Stimulated activated CD8-positive, alpha-beta memory T cell treated with anti-CD3 and anti-CD28 coated beads, Interleukin-15, amount 100 ng/mL, for 48 hours (primary cell): ENCODE measurements at places on chromosomes 3 and 15.

DNA sequence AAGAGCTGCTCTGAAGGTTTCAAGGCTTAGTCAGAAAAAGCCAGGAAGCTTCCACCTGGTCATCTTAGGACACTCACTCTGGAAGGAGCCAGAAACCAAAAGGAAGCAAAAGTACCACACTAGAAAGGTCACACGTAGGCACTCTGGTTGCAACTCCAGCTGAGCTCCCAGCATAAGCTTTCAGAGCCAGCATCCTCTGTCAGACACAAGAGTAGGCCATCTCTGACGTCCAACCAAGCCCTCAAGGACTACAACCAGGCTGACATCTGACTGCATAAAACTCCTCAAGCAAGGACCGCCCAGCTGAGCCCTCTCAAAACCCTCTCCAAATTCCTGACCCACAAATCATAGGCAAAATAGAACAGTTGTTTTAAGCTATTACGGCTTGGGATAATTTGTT, 12.8 kb downstream of the SH3BP5 start:
- no peak for DNase-seq

DNA sequence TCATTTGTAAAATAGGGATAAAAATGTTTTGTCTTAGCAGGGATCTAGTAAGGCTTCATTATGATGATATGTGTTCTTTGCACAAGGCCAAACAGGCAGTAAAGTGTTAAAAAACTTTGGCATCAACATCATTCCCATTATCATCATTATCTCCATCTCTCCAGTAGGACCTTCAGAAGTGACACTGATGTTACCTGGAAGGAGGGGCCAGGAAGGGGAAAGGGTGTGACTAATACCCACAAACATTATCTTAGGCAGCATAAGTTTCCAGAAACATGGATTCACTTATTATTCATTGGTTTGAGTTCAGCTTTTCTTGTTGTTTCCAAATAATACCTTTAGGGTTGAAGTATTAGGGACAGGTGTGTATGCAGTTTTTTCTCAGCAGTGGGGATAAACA, 399.6 kb downstream of the PTPRG start:
- no peak for DNase-seq

- no peak for DNase-seq
These were observed 94.9 kb upstream of the SLC6A11 start for GRCh38 chr3:10721101-10721500.

DNA sequence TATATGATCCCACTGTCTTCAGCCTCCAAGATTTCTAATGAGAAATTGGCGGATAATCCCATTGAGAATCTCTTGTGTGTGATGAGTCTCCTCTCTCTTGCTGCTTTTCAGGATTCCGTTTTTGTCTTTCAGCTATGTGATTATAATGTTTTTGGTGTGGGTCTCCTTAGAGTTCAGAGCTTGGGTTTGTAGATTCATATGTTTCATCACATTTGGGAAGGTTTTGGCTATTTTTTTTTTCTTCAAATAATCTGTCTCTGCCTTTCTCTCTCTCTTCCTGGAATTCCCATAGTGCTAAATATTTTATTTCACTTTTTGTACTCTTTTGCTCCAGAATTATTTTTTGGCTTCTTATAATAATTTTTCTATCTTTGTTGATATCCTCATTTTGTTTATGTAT, 40.4 kb downstream of the SACM1L start:
- DNase-seq: no peak

DNA sequence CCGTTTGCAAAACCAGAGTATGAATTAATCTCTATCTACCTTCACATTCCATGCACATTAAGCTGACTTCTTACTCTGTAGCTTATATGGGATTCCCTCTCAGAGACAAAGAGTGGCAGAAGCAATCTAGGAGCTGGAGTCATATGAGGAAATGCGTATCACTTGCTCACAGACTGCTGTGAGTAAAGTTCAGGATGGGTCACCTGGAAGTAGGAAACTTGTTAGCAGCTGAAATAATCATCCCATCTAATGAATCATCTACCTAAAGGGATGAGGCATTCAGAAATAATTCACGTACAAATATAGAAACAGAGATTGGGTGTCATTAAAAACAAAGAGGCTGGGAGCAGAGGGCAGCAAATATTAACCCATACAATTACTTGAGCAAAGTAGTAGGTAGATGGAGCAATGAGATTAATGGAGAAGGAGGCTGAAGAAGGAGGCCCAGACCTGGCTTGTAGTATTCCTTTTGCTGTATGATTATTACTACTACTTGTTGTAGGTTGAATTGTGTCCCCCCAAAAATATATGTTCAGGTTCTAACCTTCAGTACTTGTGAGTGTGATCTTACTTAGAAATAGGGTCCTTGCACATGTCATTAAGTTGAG, 866.3 kb downstream of the ROBO2 start:
- DNase-seq: no peak

DNA sequence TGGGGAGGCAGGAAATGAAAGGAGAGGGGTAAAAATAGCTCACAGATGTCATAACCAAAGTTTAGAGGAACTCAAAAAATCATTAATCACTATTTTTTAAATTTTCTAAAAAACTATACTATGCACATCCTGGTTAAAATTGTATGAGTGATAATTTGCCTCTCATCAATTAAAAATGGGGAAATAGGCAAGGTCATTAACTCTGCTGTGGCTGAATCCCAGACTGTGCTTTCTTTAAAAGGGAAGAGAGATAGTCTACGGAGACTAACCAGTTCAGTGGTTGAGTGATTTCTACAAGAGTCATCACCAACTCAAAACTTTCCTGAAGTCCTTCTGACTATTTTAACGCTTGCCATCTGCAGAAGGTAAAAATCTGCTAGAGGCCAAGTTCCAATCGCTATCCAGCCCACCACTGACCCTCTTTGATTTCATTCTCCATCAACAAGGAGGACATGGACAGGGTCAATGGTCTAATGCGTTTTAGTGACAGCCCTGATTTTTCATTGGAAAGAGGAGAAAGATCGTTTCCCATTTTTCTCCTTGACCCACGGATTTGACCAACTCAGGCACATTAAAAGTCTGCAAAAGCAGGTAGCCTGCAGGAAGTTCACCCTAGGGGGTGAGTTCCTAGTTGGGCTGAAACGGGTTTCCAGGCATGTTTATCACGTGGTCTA, 850 bp downstream of the SUCLG2 start:
- DNase-seq: no peak

DNA sequence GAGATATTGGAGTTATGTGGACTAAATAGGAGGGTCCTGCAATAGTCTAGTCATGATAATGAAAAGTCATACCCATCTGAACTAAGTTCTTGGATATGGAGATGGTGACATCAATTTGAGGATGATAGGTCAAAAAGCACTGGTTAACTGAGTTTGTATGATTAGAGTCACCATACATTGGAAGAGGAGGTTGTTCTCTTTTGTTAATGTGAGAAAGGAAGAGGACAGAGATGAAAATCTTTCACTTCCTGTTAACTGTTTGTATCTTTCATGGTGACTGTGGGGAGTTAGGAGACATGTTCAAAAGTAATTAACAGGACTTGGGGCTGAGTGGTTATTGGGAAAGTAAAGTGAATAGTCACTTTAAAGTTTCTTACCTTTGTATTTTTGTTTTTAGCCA, 11.1 kb downstream of the TMEM62 start:
- no peak for DNase-seq

DNA sequence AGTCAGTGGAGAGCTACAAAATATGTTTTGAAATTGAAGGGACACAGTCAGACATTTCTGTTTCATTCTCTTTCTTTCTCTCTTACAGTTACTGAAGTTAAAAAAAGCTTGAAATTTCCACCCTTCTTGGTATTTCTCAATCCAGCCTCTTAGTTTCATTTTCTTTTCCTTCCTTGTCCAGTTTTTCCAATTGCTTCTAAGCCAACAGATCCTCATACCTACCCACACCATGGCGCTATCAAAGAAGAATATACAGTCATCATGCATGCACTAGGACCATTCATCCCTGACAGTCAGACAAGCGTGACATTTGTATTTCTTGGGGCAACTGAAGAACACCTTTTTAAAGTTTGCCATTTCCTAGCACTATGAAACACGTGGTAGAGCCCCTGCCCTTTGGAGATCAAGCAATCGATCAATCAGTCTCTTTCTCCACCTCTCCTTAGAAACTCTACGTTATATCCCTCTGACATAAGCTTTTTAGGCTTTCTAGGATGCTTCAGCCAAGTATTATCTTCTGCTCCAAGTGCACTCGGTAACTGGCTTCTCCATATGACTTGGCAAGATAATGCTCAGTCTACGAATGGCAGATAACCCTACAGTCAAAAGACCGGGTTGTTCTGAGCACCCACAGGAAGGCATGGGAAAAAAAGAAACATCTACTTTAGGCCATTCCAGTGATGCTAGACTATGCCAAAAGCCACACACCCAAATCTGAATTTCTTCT, 65.4 kb downstream of the FBN1 start:
- DNase-seq: no peak

DNA sequence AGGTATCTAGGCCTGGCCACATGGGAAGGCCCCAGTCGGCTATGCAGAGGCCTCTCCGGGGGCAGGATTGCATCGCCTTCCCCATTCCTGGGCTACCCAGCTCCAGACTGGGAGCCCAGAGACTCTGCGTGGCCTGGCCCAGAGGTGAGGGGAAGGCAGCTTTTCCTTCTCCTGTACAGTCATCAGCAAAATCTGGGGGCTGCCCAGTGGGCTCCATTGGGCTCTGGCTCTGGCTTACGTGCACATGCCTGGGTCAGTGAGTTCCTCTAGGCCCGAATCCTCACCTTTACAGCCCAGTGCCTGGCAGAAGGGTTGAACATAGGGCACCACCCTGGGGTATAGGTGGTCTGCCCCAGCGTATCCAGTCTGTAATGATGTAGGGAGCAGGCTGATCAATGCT, 3.9 kb upstream of the ANKRD63 start:
- no peak for DNase-seq
